ENCODE measurements at places on chromosomes 7 and 10. TPM values are rescaled to one million over a fixed set of nuclear protein-coding genes. Genes with fewer than 3 reads are reported as not detected.

DNA sequence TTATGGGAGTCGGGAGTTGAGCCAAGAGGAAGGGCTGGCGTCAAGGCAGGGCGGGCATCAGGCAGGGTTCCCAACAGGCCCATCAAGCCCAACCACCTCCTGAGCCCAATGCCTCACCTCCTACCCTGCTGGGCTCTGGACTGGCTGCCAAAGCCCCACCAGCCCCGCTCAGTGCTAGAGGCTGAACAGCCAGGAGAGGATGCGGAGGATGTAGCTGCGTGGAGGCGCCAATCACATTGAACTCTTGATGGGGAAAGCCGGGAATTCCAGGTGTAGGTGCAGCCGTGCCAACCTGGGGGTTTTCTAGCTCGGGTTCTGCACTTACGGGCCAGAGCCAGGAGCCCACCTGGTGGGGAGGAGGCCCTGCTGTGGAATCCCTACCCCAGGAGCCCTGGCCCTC, 12.9 kb downstream of the ATP5MF start:
- H3K36me3 ChIP-seq, result peaks cover 17% of the 10 kb centered on the region
- no peak for DNase-seq
- no peak overlapping the region for H3K4me3 ChIP-seq
- no peak overlapping the region for H3K27ac ChIP-seq
- H3K4me1 ChIP-seq, result no peaks in the 10 kb centered on the region

DNA sequence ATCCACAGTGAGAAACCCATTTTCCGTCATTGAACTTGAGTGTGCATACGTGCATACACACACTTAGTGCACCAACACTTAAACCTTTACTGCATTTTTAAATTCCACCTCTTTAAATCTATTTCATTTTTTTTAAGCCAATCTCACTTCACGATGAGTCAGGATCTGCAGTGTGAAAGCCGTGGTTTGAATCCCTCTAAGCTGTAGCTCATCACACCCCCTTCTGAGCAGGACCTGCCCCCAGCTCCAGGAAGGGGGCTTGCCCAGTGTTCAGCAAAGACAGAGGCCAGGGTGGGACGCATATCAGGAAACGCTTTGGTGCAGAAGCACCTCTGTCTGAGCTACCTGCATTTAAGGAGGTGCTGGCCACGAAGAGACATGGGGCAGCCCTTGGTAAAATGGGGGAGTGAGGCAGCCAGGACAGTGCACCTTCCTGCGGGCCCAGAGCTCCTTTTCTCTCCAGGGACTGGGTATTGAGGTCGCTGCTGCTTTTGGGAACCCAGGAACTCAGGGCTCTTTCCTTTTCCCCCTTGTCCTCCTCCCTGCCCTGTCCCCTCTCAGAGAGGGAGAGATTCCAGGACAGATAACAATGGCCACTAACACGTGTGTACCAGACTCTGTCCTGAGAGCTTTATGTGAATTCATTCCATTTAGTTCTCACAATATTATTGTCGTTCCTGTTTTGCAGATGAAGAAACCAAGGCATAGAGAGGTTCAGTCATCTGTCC, 21.7 kb downstream of the ZNF316 start:
- H3K4me3 ChIP-seq, result no peak overlapping the region
- no peak for DNase-seq

- no peak for DNase-seq
- no peak overlapping the region for H3K4me3 ChIP-seq
- H3K27ac ChIP-seq, result no peak overlapping the region
- no peaks in the 10 kb centered on the region for H3K4me1 ChIP-seq
- H3K27me3 ChIP-seq, result peaks cover 31% of the 10 kb centered on the region
- H3K36me3 ChIP-seq, result no peaks in the 10 kb centered on the region
Measured at GRCh38 chr10:12382956-12383531, 33.7 kb downstream of the CAMK1D start.

FBXL13 gene
- 3.6 TPM for total RNA-seq

OR6B1 gene
- total RNA-seq, result not detected

DNA sequence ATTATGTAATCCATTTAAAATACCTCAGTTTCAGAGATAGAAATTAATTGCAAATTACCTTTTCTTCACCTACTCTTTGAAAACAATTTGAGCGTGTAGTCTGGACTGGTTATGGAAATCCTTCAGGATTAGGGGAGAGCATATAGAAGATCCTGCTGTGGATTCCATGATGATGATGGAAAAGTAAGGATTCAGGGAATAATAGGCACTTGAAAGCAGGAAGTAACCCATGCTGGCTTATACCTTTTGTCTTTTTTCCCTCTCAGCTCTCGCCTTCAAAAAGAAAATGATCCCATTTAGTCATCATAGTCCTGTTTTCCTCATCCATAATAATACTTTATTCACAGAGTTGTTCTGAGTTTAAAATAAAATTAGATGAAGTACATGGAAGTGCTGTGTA, 4.4 kb downstream of the HBP1 start:
- H3K4me1 ChIP-seq, result peaks cover 22% of the 10 kb centered on the region
- no peak overlapping the region for H3K4me3 ChIP-seq
- DNase-seq, result no peak
- H3K36me3 ChIP-seq, result no peaks in the 10 kb centered on the region

PFKP gene
- 34.2 TPM for total RNA-seq

ZNF727 gene
- total RNA-seq, result not detected

GRCh38 chr7:139488810-139489209, 5.3 kb upstream of the KLRG2 start:
- H3K4me1 ChIP-seq, result peaks cover 15% of the 10 kb centered on the region
- H3K4me3 ChIP-seq, result no peak overlapping the region
- H3K27ac ChIP-seq, result peak overlapping the region; percentile 43
- DNase-seq, result no peak
- H3K36me3 ChIP-seq, result no peaks in the 10 kb centered on the region

- no peak overlapping the region for H3K4me3 ChIP-seq
- no peaks in the 10 kb centered on the region for H3K36me3 ChIP-seq
- H3K4me1 ChIP-seq, result peaks cover 6% of the 10 kb centered on the region
- DNase-seq, result no peak
- H3K27ac ChIP-seq, result no peak overlapping the region
- peaks cover 8% of the 10 kb centered on the region for H3K27me3 ChIP-seq
Measured at GRCh38 chr7:150420242-150420641, 30.2 kb upstream of the GIMAP8 start.

DNA sequence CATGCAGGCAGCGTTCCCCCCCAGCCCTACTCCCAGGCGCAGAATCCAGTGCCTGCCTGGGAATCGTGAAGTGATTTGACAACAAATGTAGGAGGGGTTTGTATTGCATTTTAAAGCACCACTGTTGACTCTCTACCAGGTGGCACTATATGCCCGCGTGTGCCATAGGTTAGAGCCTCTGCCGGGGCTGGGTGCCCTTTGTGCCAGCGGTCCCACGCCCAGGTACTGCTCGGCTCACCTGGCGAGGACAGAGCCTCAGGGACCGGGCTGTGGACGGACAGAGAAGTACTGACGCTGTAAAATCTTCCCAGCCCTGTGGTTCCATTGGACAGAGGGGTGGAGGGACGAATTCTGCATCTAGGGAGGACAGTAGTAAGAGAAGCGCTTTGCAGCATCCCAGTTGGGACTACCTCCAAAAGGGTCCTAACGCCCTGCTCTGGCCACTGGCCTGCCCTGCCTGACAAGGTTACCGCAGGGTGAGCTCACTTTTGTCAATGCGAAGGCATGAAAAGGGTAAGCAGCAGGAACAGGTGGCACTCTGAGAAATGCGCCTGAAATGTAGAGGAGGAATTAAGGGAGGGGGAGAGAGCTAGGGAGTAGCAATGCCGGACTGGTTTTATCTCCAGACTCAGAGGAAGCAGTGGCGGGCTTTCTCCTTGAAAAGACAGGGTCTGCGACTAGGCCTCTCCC, 788 bp upstream of the CACNA2D1 start:
- peak overlapping the region; percentile 88 for H3K4me3 ChIP-seq
- H3K27me3 ChIP-seq, result peaks cover 23% of the 10 kb centered on the region
- DNase-seq, result no peak
- peak overlapping the region; percentile 93 for H3K27ac ChIP-seq
- peaks cover 26% of the 10 kb centered on the region for H3K4me1 ChIP-seq

- peak; percentile 24 for DNase-seq
- H3K4me3 ChIP-seq, result peak overlapping the region; percentile 96
- H3K36me3 ChIP-seq, result no peaks in the 10 kb centered on the region
- H3K27me3 ChIP-seq, result no peaks in the 10 kb centered on the region
- H3K27ac ChIP-seq, result peak overlapping the region; percentile 99
- H3K4me1 ChIP-seq, result peaks cover 65% of the 10 kb centered on the region
Measured at GRCh38 chr10:86757113-86757972, 924 bp downstream of the BMPR1A start.

GRCh38 chr10:986137-986825, 2.0 kb upstream of the GTPBP4 start:
- peaks cover 24% of the 10 kb centered on the region for H3K4me1 ChIP-seq
- H3K27me3 ChIP-seq, result no peaks in the 10 kb centered on the region
- peak overlapping the region; percentile 92 for H3K4me3 ChIP-seq
- peaks cover 11% of the 10 kb centered on the region for H3K36me3 ChIP-seq
- peak overlapping the region; percentile 97 for H3K27ac ChIP-seq

DNA sequence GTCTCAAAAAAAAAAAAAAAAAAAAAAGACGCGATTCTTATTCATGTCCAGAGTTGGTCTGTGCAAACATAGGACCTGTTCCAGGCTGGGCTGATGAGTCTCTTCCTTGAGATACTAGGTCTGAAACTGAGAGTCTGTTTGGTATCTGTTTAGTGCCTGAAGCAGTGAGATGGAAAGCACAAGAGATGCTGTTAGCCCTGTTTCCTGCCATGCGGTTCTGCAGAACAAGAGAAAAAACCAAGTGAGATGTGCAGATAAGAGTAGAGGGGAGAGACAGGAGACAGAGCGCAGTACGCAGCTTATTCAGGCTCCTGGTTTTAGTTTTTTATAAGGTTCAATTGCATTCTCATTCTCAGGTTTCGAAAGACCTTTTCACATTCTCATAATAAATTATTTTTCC, 85.8 kb upstream of the PRKCQ start:
- DNase-seq, result no peak
- H3K27me3 ChIP-seq, result peaks cover 33% of the 10 kb centered on the region
- H3K4me3 ChIP-seq, result no peak overlapping the region
- no peaks in the 10 kb centered on the region for H3K36me3 ChIP-seq
- H3K4me1 ChIP-seq, result no peaks in the 10 kb centered on the region

GRCh38 chr10:31580646-31581045, 261.6 kb downstream of the ZEB1 start:
- H3K4me1 ChIP-seq, result peaks cover 33% of the 10 kb centered on the region
- H3K27ac ChIP-seq, result no peak overlapping the region
- no peaks in the 10 kb centered on the region for H3K36me3 ChIP-seq
- H3K27me3 ChIP-seq, result no peaks in the 10 kb centered on the region

GRCh38 chr10:38159004-38159403, 64.9 kb downstream of the ZNF37A start:
- H3K4me3 ChIP-seq, result no peak overlapping the region
- no peaks in the 10 kb centered on the region for H3K27me3 ChIP-seq
- no peak for DNase-seq
- no peaks in the 10 kb centered on the region for H3K4me1 ChIP-seq

- H3K27ac ChIP-seq, result no peak overlapping the region
- H3K27me3 ChIP-seq, result peaks cover 70% of the 10 kb centered on the region
- peaks cover 11% of the 10 kb centered on the region for H3K4me1 ChIP-seq
Measured at GRCh38 chr7:29285861-29286260, 91.3 kb downstream of the CHN2 start.

DNA sequence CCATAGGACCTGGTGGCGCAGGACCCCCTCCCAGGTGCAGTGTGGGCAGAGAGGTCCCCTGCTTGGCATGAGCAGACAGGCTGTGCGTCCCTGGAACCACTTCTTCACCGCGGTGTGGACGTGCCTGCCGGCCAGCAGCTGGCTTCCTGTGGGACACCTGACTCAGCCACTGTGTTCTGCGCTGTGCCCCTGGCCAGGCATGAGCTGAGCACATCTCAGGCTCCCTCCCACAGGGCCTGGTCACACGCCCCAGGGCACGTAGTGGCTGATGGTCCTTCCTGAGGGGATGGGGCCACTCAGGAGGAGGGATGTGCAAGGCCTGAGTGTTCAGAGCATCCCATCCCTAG, 3.5 kb upstream of the DEPP1 start:
- no peaks in the 10 kb centered on the region for H3K36me3 ChIP-seq
- H3K4me1 ChIP-seq, result peaks cover 57% of the 10 kb centered on the region
- H3K27ac ChIP-seq, result no peak overlapping the region

GRCh38 chr7:26684447-26684846, 179.9 kb downstream of the SKAP2 start:
- H3K4me3 ChIP-seq, result peak overlapping the region; percentile 4
- no peaks in the 10 kb centered on the region for H3K36me3 ChIP-seq
- peak overlapping the region; percentile 91 for H3K27ac ChIP-seq
- DNase-seq, result no peak
- no peaks in the 10 kb centered on the region for H3K27me3 ChIP-seq
- H3K4me1 ChIP-seq, result peaks cover 80% of the 10 kb centered on the region

DNA sequence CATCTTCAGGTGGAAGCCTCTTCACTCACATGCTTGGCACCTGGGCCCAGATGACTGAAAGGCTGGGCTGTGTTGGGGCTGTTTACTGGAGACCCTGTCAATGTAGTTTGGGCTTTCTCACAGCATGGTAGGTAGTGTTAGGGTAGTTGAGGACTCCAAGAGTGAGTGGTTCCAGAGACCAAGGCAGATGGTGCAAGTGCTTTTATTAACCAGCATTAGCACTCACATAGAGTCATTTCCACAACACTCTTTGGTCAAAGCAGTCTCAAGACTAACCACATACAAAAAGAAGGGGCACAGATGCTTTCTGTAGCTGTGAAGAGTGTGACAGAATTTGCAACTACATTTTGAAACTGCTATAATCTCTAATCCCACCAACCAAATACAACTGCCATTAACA, 135.0 kb downstream of the RTKN2 start:
- no peaks in the 10 kb centered on the region for H3K27me3 ChIP-seq
- no peaks in the 10 kb centered on the region for H3K4me1 ChIP-seq
- H3K4me3 ChIP-seq, result no peak overlapping the region
- peaks cover 6% of the 10 kb centered on the region for H3K36me3 ChIP-seq
- H3K27ac ChIP-seq, result no peak overlapping the region

- H3K36me3 ChIP-seq, result peaks cover 8% of the 10 kb centered on the region
- H3K27me3 ChIP-seq, result peaks cover 2% of the 10 kb centered on the region
- H3K4me3 ChIP-seq, result no peak overlapping the region
- DNase-seq, result no peak
- H3K4me1 ChIP-seq, result no peaks in the 10 kb centered on the region
Measured at GRCh38 chr7:33821970-33822369, 83.4 kb upstream of the BMPER start.

GRCh38 chr7:27678617-27679260, 16.1 kb upstream of the HIBADH start:
- H3K36me3 ChIP-seq, result no peaks in the 10 kb centered on the region
- H3K27ac ChIP-seq, result peak overlapping the region; percentile 21
- no peak for DNase-seq
- H3K27me3 ChIP-seq, result no peaks in the 10 kb centered on the region

PRF1 gene
- 0.13 TPM for total RNA-seq

EIF4H gene
- 270 TPM for total RNA-seq

GRCh38 chr10:106446920-106447319, 717.6 kb downstream of the SORCS1 start:
- no peaks in the 10 kb centered on the region for H3K27me3 ChIP-seq
- no peak overlapping the region for H3K4me3 ChIP-seq
- no peak overlapping the region for H3K27ac ChIP-seq
- H3K4me1 ChIP-seq, result no peaks in the 10 kb centered on the region
- no peaks in the 10 kb centered on the region for H3K36me3 ChIP-seq

LGI1 gene
- total RNA-seq, result 0.13 TPM

MKRN1 gene
- 112 TPM for total RNA-seq

Measured in mesothelial cell of epicardium (in vitro differentiated cells).